Left forelimb (tissue), 1 donor: ENCODE measurements at places on chromosomes 4 and X.

DNA sequence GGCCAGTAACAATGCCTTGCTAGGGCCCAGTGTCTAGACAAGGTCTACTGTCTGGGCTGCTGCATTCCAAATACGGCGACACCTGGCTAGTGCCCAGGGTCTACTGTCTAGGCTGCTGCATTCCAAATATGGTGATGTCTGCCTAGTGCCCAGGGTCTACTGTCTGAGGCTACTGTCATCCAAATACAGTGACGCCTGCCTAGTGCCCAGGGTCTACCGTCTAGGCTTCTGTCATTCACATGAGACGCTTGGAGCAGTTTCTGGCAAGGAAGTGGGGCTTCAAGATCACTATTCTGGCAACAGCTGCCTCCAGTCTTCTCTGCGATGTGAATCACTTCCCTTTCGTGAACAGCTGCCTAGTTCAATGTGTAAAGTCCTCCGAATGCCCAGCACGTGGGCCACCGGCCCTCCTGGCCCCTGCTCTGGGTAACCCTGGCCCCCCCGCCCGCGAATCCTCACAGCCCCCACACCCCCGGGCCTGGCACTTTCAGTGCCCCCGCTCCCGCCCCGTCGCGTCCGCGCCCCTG, 12.7 kb downstream of the ACOX3 start:
- peak; percentile 72 for DNase-seq

DNA sequence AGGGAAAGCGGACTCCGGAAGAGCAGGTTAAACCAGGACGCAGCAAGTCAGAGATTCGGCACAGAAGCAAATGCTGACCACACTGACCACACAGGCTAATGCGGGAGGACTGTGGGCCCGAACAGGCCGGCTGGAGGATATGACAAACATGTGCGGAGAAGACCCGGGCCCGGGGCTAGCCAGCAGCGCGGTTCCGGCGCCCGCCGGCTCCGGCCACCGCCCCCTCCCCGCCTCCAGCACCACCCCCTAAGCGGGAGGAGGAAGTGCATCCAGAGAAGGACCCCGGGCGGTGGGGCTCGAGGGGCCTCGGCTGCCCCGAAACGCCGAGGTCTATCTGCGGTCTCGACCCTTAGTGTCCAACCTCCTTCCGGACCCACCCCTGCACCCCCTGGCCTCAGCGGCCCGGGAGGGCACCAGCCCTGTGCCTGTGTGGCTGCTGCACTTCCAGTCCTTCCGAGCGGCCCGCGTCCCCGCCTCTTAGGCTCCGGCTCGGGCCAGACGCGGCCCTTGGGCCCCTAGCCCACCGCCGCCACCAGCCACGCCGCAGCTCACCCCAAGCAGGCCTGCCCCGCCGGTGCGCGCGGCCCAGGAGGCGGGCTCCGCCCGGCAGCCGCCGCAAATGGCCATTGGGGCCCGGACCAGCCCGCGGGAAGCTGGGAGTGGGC, 2.1 kb downstream of the ELOVL6 start:
- DNase-seq, result peak; percentile 85

- no peak for DNase-seq
Measured at GRCh38 chrX:153600032-153600373, 1.1 kb upstream of the CCNQ start.

DNA sequence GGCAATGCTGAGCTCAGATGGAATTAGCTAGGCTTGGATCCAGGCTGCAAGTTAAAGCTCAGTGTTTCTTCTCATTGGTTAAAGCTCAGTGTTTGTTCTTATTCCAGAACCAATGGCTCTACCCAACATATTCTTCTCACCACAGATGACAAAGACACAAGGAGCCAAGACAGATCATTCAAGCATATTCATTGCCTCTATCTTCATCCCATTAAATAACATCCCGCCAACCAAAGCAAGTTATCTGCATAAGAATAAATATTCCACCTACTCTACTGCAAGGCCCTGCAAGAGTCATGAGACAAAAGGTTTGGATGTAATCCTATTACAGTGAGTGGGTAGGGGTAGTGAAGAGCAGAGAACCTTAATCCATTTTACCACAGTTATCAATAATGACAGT, 766.5 kb downstream of the C4orf33 start:
- no peak for DNase-seq

DNA sequence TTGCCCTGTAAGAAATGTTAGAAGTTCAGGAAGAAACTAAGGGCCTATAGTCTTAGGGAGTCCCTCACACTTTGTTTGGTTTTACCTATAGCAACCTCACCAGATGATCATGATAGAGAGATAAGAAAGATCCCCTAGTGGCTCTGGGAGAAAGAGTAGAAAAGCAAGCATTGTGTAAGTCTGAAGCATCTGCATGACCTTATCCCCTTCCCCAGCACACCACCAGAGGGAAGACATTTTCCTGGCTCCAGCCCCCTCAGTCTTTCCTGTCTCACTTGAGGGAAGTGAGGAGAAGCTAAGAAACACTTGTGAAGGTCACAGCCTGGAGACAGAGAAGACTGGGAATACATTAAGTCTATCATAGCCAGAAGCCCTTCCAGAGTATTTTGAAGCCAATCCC, 154.0 kb downstream of the EVC2 start:
- no peak for DNase-seq
